Activated CD4-positive, CD25-positive, alpha-beta regulatory T cell treated with anti-CD3 and anti-CD28 coated beads, Interleukin-2, amount 50 U/mL, for 72 hours (primary cell): ENCODE measurements at places on chromosomes 1 and 21.
A peak's percentile ranks its signal among the peaks of the same experiment; 100 is the strongest.

GRCh38 chr1:14824314-14824915 lies 225.9 kb downstream of the KAZN start:
- DNase-seq = no peak

DNA sequence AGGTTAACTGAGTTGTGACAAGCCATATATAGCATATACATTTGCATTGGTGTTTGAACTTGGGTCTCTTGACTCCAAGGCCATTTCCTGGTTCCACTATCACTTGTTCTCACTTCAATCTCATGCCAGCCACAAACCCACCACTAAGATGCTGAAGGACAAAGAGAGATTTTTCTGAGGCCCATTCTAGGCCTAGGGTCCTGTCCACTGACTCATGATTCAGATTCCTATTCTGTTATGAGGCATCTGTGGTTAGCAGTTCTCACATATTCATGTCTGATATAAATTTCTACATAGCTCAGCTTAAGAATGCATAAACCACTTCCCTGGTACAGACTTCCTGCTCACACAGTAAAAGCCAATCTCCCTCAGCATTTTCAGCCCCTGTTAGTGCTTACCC lies 326.1 kb upstream of the BEND5 start:
- DNase-seq = no peak

DNA sequence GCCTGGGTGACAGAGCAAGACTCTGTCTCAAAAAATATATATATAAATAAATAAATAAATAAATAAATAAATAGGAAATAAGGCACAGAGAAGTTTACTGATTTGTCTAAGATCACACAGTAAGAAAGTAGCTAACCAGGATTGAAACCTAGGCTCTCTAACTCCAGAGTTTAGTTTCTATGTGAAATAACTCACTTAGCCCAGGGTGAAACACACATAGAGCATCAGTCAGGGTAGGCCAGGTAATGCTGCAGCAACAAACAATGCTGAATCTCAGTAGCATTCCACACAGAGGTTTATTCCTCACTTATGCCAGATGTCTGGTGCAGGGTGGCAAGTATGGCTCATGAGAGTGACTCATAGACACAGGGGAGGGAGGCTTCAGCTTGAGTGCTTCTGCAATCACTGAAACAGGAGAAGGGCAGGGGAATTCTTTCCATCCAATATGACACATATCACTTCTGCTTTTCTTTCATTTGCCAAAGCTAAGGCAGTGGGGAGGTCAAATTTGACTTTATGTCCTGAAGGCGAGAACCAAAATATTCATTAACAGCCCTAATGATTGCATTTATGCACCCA lies 37.1 kb upstream of the KANK4 start:
- DNase-seq = no peak

- no peak for DNase-seq
These were observed 263.5 kb downstream of the LMO4 start for GRCh38 chr1:87592156-87592555.

GRCh38 chr21:42366292-42367010 lies at the start of gene TFF1:
Gene TFF1, minus strand, starts transcription at chr21:42366535. Its CDS starts 40 bp downstream, at chr21:42366495.
- no peak for DNase-seq

DNA sequence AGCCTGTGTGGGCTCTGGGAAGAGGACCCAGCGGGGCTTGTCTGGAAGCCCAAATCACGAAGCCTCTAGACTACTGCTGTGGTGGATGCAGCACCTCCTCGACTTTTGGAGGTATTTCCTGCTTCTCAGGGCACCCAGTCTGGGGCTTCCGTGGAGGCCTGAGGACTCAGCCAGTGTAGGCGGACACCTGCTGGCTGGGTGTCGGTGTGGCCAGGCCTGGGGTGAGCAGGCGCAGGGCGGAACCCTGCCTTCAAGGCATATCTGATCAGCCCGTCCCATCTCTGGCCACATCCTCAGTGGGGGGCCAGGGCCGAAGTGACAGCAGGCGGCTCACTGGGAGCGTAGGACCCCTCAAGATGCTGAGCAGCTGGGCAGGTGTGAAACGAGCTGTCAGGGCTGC lies 6.9 kb downstream of the PLCH2 start:
- DNase-seq = no peak

DNA sequence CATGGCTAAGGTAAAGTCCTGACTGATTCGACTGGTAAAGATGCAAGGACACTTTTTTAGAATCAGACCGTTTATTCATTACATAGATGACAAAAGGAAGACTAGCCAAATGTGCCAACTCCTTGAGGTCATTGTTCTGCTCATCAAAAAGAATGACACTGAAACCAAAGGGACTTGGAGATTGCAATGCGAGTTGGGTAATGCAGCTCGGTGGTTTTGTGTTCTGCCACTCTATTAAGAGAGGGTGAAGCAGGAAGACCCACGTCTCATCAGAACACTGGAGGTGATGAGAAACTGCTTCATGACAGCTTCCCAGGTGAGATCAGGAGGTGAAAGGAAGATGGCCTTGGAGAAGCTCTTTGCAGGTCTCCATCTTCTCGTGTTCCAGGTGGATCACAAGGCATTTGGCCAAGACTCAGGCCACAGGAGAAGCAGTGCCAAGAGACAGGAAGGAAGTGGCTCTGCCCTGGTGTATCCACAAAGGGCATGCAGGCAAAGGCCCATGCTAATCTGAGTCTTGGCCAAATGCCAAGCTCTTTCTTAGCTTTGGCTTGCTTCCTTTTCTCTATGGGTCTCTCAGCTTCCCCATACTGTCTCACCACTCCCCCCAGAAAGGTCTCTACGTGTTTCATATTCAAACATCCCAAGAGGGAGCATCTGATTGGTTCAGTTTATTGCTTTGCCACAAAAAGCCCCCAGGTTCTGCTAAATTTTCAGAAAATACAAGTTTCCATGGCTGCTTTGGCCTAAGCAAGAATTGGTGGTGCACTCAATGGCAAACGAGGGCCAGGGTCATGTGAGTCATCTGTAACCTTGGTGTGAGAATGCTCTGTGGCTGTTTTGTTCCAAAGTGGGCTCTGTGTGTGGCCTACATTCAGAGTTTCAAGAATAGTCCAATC lies 5.7 kb upstream of the CCT8 start:
- DNase-seq = no peak

DNA sequence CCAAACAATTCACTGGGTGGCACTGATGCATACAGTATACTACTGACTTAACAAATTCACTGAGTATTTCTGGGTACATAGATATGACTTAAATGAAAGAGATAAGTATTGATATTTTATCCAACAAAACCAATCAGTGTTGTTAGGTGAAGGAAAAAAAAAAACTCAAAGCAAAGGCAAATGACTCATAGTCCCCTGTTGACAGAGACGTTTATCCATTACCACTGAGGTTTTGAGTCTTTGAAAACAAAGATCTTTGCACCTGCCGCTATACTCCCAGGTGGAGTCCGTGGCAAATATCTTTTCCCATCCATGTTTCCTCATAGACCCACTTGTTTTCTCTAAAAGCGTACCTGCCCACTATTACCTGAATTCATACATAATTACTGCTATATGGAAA lies 18.4 kb downstream of the DYNLT5 start:
- no peak for DNase-seq

GRCh38 chr21:16594191-16594590 lies 864.4 kb downstream of the USP25 start:
- DNase-seq = no peak

DNA sequence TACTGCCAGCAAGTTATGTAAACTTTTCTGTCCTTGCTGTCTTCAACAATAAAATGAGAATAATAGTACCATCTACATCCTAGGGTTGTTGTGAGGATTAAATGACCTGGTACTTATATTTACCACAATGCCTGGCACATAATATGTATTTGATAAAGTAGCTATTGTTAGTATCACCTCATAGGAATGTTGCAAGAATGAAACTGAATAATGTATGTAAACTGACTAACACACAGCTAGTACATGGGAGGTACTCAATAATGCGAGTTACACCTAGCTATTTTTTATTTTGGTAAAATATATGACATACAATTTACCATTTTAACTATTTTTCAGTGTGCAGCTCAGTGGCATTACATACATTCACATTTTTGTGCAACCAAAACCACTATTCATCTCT lies 169.0 kb upstream of the C8B start:
- DNase-seq = no peak

DNA sequence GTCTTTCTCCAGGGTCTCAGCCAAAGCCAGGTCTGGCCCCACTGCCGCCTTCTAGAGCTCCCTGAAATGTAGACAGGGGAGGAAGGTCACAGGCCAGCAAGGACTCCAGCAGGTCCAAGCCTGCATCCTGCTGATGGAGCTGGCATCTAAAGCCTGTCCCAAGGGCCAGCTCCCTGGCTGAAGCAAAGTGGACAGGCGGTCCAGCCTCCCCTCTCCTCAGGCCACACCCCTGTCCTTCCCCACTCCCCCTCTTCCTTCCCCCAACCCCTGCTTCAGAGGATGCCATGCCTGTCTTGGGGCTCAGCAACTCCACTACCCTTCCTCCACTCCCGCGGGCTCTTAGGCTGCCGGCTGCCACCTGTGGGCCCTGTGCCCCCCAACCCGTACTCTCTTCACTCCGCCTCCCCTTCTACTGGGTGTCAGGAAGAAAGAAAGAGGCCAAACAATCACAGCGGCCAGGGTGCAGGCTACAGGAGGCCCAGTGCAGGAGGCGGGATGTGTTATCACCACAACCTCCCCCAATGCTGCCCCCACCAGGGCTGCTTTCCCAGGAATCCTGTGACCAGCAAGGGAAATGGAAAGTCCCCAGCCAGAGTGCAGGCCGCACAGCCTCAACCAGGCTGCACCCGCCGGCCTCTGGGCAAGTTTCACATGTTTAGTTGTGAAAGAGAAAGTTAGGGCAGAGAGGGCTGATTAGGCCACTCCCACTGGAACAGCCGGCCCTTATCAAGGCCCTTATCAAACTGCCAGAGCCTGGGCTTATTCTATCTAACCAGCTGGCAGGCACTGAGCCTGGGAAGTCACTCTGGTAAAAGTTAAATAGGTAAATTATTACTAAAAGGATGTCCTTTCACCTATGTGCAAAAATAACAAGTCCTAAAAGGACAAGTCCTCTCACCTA lies 34.1 kb downstream of the ACOT7 start:
- peak; percentile 55 for DNase-seq

GRCh38 chr1:205592443-205593003 lies 39.3 kb downstream of the ELK4 start:
- no peak for DNase-seq

- DNase-seq = no peak
These were observed 49.0 kb downstream of the RAB3B start for GRCh38 chr1:51941528-51941927.

DNA sequence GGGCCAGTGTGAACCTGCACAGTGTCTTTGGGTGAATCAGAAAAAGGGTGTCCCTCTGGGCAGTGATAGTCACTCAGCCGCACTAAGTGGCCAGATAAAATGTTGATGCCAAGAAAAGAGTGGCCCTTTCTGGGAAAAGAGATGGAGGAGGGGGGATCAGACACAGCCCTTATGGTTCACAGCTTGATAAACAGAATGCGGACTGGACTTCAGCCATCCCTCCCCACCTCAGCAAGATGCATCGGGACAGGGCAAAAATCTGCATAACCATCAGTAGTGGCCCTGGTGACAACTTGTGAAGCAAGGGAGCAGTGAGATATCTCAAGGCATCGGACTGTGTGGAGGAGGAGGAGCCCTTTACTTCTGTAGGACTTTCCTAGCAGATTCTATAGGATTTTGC lies 353.8 kb upstream of the PLXNA2 start:
- no peak for DNase-seq

DNA sequence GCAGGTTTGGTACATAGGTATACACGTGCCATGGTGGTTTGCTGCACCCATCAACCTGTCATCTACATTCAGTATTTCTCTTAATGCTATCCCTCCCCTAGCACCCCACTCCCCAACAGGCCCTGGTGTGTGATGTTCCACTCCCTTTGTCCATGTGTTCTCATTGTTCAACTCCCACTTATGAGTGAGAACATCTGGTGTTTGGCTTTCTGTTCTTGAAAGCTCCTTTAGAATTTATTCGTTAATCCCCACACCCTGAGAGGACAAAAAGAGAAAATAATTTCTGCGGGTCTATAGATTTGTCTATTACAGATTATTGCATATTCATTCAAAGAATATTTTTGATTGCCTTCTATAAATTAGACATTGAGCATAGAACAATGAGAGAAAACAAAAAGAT lies 455.5 kb downstream of the PLPP3 start:
- DNase-seq = no peak

DNA sequence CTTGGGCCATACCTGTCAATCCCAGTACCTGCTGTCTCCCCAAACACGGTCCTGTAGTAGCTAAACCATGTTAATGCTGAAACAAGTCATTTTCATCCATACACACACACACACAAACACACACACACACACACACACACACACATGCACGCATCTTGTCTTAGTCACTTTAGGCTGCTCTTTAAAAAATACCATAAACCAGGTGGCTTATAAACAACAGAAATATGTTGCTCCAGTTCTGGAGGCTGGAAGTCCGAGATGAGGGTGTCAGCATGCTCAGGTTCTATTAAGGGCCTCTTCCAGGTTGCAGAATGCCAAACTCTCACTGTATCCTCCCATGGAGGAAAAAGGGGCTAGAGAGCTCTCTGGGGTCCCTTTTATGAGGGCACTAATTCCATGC lies 129.9 kb downstream of the NTPCR start:
- DNase-seq = no peak

GRCh38 chr1:54542120-54542961 lies 5.7 kb upstream of the ACOT11 start:
- DNase-seq = peak; percentile 59

DNA sequence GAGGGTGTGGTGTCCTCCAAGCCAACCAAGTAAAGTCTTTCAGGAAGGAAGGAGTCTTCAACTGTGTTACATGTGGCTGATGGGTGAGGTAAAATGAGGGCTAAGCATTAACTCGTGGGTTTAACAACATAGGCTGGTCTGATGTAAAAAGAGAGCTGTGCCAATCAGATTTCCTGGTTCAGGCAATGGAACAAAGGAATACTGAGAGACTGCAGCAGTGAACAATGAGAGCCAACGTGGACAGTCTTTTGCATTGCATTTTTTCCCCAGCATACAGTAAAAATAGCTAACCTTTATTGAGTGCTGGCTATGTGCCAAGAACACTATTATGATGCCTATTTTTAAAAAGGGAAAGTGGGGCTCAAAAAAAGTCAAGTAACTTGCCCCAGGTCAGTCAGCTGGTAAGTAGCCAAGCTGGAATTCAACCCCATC lies 31.1 kb downstream of the DLGAP3 start:
- no peak for DNase-seq

DNA sequence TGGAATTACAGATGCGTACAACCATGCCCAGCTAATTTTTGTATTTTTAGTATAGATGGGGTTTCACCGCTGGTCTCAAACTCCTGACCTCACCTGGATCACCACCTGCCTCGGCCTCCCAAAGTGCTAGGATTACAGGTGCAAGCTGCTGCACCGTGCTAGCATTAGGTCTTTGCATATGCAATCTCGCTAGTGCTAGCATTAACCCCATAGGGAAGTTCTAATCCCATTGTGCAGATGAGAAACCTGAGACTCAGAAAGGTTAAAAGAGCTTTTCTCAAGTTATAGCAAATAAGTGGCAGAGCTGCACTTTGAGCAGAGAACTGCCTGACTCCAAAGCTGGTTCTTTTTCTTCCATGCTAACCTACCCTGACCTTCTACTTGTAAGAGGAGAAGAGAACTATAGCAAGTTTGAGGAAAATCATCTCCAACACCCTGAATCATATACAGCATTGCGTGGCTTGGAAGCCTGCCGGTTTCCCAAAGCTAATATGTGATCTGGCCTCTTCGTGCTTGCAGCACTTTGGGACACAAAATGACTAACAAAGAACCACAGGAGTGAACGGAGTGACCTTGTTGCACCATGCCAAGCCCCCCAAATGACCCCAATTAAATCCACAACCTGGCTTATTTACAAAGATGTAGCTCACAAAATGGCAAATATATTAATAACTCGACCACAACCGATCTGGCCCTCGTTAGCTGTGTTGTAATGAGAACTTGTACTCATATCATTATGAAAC lies 185.1 kb downstream of the TM2D1 start:
- DNase-seq = no peak

GRCh38 chr1:234607109-234608024 lies 2.6 kb downstream of the IRF2BP2 start:
- peak; percentile 45 for DNase-seq
